ENCODE measurements at places on chromosomes 4 and X. TPM values are rescaled to one million over a fixed set of nuclear protein-coding genes. Genes with fewer than 3 reads are reported as not detected.

The HSFX3 gene
- not detected for polyA plus RNA-seq

The TNIP3 gene
- 0.20 TPM for polyA plus RNA-seq

The ADH1B gene
- 0.04 TPM for polyA plus RNA-seq

The FUNDC1 gene
- 7.4 TPM for polyA plus RNA-seq

The ADGRG4 gene
- polyA plus RNA-seq: 0.01 TPM

The PITX2 gene
- polyA plus RNA-seq: 0.56 TPM

The GSX2 gene
- polyA plus RNA-seq: not detected

The DCAF12L1 gene
- polyA plus RNA-seq: not detected

The CXCL11 gene
- polyA plus RNA-seq: not detected

The GLRB gene
- polyA plus RNA-seq: 4.8 TPM

The RAB41 gene
- not detected for polyA plus RNA-seq

The OPRPN gene
- polyA plus RNA-seq: not detected

The LNX1 gene
- 0.09 TPM for polyA plus RNA-seq

The SMIM9 gene
- not detected for polyA plus RNA-seq

The RIBC1 gene
- polyA plus RNA-seq: not detected

The CLRN2 gene
- not detected for polyA plus RNA-seq

The ZC4H2 gene
- 12.1 TPM for polyA plus RNA-seq

The OPN1MW gene
- polyA plus RNA-seq: not detected

The CFP gene
- polyA plus RNA-seq: 0.05 TPM

The PHKA1 gene
- 1.5 TPM for polyA plus RNA-seq

The IL3RA gene
- 1.5 TPM for polyA plus RNA-seq

The GPR173 gene
- 2.7 TPM for polyA plus RNA-seq

The RAB9B gene
- polyA plus RNA-seq: 0.39 TPM

The HPGDS gene
- polyA plus RNA-seq: not detected

The SPARCL1 gene
- not detected for polyA plus RNA-seq

The SLIT2 gene
- polyA plus RNA-seq: 33.2 TPM

The MGARP gene
- 24.2 TPM for polyA plus RNA-seq

The SYAP1 gene
- polyA plus RNA-seq: 11.2 TPM

The NFXL1 gene
- polyA plus RNA-seq: 9.7 TPM
